Thoracic aorta (tissue), 2 donors: ENCODE measurements at places on chromosomes 2 and 18. TPM values are rescaled to one million over a fixed set of nuclear protein-coding genes. Genes with fewer than 3 reads are reported as not detected.

DNA sequence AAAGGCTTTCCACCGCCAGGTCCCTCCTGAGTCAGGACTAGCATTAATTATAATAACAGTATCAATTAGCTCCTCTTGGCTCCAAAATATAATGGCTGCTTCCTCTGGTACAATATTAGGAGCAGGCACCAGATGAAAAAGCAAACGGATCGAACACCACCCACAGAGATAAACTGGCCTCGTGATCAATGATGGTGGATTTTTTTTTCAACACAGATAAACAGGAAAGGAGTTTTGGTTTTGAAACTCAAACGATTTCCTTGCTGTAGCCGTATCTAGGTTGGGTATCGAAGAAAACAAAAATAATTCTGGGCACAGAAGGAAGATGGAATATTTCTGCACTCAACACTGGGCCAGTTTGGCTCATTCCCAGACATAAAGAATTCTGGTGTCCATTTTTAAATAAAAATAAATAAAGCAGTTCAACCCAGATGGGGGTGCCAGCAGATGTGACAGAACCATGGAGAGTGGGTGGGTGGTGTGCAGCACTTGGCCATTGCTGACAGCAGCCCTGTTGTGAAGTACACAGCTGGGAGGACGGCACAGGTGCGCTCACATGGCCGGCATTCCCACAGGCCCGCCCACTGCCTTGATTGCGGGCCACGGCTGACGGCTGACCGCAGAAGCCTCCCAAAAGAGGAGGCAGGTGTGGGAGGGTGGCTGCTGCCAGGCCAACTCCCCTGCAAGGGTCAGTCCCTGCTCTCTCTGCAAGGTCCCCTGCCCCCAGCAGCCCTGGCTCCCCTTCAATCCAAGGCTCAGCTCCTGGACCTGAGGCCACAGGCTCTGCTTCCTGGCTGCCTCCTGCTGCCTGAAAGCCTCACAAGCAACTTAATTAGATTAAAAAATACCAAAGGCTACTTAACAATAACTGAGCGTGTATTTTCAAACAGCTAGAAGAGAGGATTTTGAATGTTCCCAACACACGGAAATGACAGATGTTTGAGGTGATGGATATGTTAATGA lies 351.9 kb upstream of the ID2 start:
- no peak for DNase-seq

DNA sequence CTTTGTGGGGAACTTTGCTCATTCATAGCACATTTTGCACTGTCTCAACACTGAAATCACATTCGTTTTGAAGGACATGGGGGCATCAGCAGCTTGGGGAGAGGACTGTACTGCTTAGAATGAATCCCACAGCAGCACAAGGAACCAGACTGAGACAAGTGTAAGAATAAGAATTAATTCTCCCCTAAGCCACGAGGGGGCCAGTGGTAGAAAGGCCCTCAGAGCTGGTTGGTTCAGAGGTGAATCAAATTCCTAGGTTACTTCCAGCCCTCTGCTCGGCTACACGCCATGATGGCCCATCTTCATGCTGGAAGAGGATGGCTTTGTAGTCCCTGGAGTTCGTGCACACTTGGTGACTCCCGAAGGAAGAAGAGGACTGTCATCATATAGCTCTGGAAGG lies 12.0 kb upstream of the MC5R start:
- no peak for DNase-seq

DNA sequence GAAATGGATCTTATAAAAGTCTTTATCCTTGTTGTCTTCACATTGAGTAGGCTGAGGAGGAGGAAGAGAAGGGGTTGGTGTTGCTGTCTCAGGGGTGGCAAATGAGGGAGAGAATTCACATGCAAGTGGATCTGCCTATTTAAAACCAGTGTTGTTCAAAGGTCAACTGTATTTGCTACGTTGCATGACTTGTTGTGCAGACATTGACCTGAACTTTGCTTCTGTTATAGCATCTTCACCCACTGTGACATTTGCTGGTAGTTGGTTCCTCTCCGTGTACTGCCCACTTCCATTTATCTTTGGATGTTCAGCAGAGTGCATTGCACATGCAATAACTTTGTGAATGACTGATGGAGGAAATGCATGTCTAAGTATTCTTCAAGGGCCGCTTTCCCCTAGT lies 228.6 kb upstream of the DPP10 start:
- no peak for DNase-seq

DNA sequence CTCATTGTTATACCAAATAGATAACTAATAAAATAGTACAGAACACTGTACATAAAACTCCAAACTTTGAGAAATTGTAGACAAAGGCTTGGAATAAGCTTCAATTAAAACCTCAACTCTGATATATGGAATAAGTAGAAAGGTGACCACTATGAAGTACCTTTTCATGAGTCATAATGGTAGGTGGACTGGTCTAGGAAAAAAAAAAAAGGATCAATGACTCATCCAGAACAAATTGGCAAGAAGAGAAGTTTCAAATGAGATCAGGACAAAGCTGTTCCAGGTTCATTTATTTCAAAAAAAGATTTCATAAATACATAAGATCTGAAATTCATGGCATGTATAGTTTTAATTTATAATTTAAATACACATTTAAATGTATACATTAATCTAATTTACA lies 769.7 kb downstream of the SUCLG1 start:
- DNase-seq, result no peak

DNA sequence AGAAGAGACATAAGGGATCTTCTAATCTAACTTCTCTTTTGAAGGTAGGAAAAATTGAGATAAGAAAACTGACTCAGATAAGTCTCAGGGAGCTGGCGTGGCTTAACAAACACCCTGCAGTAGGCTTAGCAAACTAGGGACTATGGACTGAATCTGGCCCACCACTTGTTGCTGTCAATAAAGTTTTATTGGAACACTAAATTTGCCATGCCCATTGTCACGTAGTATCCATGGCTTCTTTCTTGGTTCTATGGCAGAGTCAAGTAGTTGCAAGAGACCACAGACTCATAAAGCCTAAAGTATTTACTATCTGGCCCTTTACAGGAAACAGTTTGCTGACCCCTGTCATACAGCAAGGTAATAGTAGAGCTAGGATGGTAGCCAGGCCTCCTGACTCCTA lies 24.2 kb downstream of the KCNK3 start:
- DNase-seq, result no peak

- no peak for DNase-seq
Measured at GRCh38 chr2:75772908-75773630, 62.4 kb upstream of the GCFC2 start.

DNA sequence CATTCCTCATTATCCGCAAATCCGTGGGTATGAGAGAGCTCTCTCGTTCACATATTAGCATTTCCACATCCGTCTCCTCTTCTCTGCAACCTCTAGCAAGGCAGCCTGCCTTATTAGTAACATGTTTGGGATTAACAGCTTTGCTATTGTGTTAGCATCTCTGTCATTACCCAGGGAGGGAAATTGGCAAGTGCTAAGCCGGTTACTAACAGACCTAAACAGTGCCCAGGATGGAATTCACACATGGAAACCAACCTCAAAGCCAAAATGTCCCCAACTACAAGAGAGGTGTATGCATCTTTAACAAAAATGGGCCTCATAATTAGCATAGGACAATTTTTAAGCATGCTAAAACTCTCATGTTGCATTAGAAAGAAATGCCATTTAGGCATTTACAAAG lies 309.0 kb upstream of the MEIS1 start:
- DNase-seq, result no peak

- no peak for DNase-seq
Measured at GRCh38 chr2:69641887-69642708, 1.4 kb downstream of the AAK1 start.

- no peak for DNase-seq
Measured at GRCh38 chr18:48519431-48520100, 19.3 kb upstream of the CTIF start.

DNA sequence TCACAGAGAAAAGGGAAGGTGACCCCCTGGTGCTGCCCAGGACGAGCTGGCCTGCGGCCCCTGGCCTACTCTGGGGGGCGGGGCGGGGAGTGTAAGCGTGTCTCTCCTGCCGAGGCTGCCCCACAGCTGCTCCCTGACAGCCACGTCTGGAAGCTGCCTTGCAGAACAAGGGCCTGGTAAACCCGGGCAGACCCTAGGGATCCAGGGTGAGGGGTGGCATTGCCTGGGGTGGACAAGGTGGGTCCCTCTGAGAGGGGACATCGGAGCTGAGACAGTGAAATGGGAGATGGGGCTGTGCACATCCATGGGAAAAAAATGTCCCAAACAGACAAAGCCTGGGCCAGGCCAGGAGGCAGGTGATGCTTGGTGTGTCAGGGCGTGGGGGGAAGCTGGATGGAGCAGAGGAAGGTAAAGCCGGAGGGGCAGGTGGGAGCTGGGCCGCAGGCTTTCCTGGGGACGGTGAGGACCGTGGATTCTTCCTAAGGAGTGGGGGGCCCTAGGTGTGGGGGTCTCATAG lies 66.0 kb upstream of the HDAC4 start:
- DNase-seq, result no peak

SULT1C4 gene
- total RNA-seq, result 2.8 TPM

CROCC2 gene
- total RNA-seq, result not detected

ITSN2 gene
- 64.0 TPM for total RNA-seq

LTBP1 gene
- total RNA-seq, result 584 TPM

ACMSD gene
- total RNA-seq, result not detected

OSR1 gene
- 180 TPM for total RNA-seq
